SW 1271 (cell line): ENCODE measurements at places on chromosomes 5 and 9.

DNA sequence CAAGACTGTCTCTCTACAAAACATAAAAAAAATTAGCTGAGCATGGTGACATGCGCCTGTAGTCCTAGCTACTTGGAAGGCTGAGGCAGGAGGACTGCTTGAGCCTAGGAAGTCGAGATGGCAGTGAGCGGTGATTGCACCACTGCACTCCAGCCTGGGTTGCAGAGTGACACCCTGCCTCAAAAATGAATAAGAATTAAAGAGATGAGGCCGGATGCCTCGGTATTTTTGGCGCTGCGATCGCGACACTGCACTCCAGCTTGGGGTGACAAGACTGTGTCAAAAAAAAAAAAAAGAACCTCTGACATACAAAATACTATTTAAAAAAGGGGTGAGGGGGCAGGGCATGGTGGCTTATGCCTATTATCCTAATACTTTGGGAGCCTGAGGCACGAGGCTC is 7.3 kb downstream of the GPBP1 start:
- no peak for DNase-seq

- no peak for DNase-seq
Measured at GRCh38 chr9:86940774-86941173, 6.5 kb downstream of the GAS1 start.

GRCh38 chr9:111066468-111066867 is 28.2 kb upstream of the LPAR1 start:
- no peak for DNase-seq

DNA sequence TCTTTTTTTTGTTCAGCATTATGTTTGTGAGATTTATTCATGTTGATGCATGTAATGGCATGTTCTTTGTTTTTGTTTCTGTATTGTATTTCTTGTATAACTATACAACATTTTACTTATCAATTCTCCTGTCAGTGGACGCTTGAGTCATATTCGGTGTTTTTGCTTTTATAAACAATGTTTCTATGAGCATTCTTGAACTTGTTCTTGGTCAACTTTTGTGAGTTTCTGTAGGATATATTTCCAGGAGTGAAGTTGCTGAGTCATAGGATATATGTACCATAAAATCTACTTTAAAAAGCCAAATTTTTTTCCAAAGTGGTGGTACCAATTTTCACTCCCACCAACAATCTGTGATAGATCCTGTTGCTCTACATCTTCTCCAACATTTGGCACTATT is 104.8 kb downstream of the VCAN start:
- DNase-seq = no peak

DNA sequence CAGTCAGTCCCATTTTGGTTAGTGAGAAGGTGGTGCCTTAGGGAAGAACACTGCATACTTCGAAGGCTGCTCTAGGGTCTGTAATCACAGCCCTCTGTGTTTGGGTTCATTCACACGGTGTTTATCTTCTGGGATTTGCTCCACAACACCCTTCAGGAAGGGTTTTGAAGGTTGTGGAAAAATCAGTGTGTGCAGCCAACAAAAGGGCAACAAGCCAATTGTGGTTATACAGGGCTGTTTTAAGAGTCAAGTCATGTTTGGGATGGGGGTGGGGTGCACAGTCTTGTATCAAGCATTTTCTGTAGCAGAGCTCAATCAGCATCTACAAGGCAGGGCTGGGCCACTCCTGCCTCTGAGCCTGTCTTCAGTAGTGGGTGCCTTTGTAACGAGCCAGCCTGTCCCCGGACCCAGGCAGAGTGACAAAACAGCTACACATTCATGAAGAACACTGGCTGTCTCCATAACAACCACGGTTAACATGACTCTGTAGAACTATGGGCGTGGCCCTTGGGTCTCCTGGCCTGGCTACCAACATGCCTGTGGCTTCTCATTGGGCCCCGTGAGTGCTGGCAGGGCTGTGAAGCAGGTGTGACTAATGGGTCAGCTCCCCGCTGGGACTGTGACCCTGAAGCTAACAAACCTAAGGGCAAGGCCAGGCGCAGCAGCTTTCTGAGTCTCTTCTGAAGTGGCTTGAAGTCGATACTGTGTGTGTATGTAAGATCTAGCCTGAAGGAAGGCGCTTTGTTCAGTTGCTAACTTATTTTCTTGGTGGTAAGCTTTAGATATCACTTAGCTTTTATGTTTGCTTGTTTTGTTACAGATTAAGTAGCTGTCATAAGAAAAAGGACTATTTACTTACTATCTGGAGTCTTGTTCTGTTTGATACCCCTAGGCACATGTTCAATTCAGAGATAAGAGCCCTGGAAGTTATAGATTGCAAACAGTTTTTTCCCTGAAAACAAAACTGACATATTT is 27.9 kb upstream of the GOLM1 start:
- DNase-seq = no peak

DNA sequence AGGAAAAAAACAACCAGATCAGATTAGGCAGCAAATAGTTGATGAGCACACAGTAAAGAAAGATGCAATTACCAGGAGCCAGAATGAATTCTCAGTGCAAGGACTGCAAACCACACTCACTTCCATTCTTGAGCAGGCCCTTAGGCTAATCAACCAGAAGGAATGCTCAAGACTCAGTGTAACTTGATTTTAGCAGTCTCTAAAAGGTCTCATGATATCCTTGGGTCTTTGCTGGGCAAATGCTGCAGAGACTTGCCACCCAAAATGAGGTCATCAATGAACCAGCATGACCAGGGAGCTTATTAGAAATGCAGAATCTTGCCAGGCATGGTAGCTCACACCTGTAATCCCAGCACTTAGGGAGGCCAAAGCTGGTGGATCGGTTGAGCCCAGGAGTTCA is 20.1 kb upstream of the TMEM245 start:
- no peak for DNase-seq

DNA sequence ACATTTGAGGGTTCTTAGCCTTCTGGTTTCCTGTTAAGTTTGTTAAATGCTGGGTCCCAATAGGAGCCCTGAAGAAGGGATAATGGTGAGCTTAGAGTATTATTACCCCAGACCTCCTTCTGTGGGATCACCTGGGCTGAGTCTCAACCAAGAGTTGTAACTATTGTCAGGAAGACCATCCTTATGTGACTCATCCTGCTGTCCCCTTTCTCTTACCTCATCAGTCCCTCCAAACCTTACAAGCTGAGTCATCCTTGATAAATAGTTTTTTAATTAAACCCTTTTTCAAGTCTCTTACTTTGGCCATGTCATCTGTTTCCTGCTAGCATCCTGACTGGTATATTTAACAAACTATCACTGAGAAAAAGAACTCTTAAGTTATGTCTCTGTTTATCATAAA is 502.8 kb downstream of the LRRC70 start:
- DNase-seq = no peak

- DNase-seq = no peak
Measured at GRCh38 chr9:78439866-78440830, 143.2 kb downstream of the PSAT1 start.

- DNase-seq = no peak
Measured at GRCh38 chr9:131361202-131361833, 32.6 kb upstream of the PRRC2B start.

- no peak for DNase-seq
Measured at GRCh38 chr9:125787715-125788114, 40.5 kb downstream of the PBX3 start.
